NCI-H1694 (cell line): ENCODE measurements at places on chromosomes 7 and 10.

DNA sequence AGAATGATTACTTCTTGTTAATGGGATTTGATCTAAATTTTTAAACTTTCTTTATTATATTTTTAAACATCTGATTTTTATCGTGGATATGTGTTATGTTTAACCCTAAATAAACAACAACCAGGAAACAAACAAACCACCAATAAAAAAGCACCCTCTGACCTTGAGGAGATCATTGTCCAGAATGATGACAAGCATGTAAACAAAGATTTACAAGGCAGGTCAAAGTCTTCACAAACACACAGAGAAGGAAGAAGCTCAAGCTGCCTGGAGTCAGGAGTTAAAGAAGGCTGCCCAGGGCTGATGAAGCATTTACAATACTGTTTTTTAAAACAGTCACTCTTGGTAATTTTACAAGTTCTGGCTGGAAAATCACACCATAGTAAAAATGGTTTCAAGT lies 31.0 kb upstream of the EGFR start:
- no peak for DNase-seq

- no peak for DNase-seq
Observed at GRCh38 chr10:133050371-133050770, 37.4 kb upstream of the ADGRA1 start.

- no peak for DNase-seq
Observed at GRCh38 chr7:141221007-141221612, 147.2 kb downstream of the TMEM178B start.

GRCh38 chr7:44750424-44750823 lies 1.8 kb downstream of the ZMIZ2 start:
- no peak for DNase-seq
